ENCODE measurements at places on chromosomes 3 and 15. TPM values are rescaled to one million over a fixed set of nuclear protein-coding genes. Genes with fewer than 3 reads are reported as not detected.
A peak's percentile ranks its signal among the peaks of the same experiment; 100 is the strongest.

- DNase-seq: no peak
Measured at GRCh38 chr3:112508261-112508660, 9.0 kb upstream of the BTLA start.

GRCh38 chr3:41521010-41521655 lies 321.8 kb downstream of the CTNNB1 start:
- DNase-seq: no peak

The SAMD7 gene
- total RNA-seq: not detected

The INAFM2 gene
- total RNA-seq: 14.7 TPM

DNA sequence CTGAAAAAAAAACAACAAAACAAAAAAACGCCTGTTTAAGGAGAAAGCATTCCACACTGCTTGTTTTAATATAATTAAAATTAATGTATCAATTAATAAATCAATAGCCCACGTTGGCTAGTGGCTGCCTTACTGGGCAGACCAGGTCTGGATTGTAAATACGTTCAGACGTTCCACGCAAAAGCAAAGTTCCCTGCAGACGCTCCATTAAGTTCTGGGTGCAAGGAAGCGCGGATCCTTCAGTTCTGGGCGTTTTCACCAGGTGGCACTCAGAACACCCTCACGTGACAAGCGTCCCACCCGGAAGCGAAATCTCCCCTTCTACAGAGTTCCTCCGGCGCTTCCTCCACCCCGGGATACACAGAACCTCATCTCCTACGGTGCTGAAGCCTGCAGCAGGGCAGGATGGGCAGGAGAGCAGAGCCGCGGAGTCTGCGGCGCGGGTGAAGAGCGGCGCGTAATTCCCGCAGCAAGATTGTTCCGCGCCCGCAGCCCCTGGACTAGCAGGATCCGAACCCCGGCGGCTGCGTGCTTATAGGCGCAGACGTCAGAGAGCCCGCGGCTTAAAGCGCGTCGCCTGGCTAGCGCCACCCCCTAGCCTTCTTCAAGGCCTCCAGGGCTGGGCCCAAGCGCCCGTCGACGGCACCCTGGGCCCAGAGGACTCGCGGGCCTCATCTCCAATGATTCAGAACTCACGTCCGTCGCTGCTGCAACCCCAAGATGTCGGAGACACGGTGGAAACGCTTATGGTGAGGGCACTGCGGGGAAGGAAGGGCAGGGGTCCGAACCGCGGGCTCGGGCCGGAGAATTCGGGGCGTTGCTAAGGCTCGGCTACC lies at the start of gene SLC25A38:
TSS of gene SLC25A38 (plus strand) at position 326 of the 836 bp plus-strand sequence. CDS start at position 681, 355 bp downstream.
- DNase-seq: peak; percentile 82

GRCh38 chr3:191138937-191139336 lies 60.1 kb upstream of the OSTN start:
- DNase-seq: no peak

DNA sequence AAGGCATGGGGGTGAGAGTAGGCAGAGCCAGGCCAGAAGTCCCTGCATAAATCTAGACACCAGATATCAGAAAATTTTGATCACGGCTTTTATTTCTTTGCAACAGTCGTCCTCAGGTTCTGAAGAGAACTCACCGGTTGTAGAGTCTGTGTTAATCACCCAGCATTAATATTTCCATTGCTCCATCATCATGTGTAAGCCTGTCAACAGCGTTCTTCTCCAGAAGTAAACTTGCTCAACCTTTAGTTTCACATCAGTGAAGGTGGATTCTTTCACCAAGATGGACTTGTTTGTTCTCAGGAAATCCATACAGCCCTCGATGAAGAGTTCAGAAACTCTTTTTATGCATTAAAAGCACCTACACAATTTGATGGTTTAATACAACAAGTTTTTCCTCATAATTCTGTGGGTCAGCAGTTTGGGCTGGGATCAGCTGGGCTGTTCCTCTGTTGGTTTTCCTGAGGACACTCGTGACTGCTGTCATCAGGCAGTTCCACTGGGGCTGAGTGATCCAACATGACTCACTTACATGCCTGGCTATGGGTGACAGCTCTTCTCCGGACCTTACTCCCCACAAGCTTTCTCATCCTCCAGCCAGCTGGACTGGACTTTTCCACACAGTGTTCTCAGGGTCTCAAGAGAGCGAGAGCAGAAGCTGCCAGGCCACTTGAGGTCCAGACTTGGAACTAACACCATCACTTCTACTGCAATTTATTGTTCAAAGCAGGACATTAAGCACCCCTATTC lies 303.4 kb downstream of the ZNF621 start:
- DNase-seq: no peak

DNA sequence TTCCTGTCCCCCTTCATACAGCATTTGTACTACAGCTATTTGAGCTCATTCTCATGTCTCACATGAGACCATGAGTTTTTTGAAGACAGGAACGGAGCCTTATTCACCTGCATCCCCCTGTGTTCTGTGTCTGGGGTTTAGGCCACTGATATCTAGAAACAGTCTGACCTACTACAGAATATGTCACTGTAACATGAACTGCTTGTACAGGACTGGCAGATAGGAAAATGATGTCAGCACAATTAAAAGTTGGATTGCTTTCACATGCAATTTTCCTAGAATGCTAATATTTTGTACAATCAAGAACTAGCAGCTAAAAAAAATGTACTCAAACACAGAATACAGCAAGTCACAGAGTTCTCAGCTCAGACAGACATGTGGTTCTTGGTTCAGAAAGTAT lies 90.8 kb upstream of the FGF12 start:
- no peak for DNase-seq

The CP gene
- total RNA-seq: not detected

The LRRN1 gene
- 7.7 TPM for total RNA-seq

The SERP1 gene
- 186 TPM for total RNA-seq

- peak; percentile 41 for DNase-seq
Measured at GRCh38 chr15:40906991-40907802, 12.9 kb downstream of the VPS18 start.

The SH3GL3 gene
- not detected for total RNA-seq

- no peak for DNase-seq
Measured at GRCh38 chr3:36942638-36943248, 2.1 kb downstream of the TRANK1 start.

GRCh38 chr3:122497425-122497824 lies 17.3 kb downstream of the KPNA1 start:
- DNase-seq: peak; percentile 93

- DNase-seq: no peak
Measured at GRCh38 chr3:136992115-136992514, 34.3 kb downstream of the IL20RB start.

The TCAIM gene
- 27.6 TPM for total RNA-seq

The TRNT1 gene
- 30.3 TPM for total RNA-seq

The PIK3CA gene
- 18.9 TPM for total RNA-seq

DNA sequence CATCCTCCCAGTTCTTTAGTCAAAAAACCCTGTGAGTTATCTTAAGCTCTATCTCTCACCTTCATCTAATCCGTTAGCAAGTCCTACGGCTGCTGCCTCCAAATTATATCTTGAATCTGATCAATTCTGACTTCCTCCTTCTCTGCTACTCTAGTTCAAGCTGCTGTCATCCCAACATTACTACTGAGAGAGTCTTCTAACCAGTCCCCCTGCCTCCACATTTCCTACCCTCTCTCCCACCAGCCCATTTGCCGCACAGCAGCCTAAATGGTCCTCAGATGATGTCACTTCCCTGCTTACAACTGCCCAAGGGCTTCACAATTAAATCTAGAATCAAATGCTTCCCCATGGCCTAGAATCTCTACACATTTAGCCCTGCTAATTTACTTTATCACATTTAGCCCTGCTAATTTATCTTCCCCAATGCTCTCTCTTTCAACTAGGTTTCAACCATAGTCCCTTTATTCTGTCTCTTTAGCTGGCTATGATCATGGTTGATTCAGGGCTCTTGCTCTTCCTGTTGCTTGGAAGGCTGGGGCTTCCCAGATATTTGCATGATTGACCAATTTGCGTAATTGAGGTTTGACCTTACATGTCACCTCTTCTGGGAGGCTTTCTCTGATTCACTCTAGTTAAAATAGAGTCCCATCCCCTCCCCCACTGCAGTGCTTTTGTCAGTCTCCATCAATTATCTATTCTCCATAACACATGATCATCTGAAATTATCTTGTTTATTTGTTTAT lies 11.0 kb upstream of the ARL14 start:
- DNase-seq: peak; percentile 42

DNA sequence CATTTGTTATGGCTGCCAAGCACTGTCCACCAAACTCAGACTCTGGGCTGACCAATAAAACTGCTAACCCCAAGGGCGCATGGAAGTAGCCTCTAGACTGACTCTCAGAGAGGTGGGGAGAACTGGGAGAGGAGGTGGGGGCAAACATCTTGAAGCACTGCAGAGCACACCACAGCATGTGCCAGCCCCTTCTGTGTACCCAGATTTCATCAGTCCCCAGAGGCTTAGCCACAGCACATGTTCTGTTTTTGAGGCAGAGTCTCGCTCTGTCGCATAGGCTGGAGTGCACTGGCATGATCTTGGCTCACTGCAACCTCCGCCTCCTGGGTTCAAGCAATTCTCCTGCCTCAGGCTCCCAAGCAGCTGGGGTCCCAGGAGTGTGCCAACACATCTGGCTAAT lies 119.5 kb upstream of the SPATA12 start:
- DNase-seq: no peak

DNA sequence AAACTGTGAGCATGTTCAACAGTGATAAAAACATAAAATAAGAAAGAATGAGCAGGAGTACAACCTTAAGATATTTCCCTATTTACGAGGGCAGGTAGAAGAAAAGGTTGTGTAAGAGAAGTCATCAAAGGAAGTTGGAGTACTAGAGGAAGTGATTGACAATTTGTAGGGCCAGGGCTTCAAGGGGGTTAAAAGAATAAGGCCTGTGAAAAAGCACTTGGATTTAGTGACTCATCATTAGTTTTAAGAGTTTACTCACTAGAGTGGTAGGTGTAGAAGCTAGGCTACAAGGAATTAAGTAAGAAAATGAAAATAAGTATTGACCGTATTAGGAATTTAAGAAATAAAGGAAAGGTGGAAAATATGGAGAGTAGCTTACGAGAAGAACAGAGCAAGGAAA lies 23.6 kb downstream of the KCNMB3 start:
- peak; percentile 26 for DNase-seq

DNA sequence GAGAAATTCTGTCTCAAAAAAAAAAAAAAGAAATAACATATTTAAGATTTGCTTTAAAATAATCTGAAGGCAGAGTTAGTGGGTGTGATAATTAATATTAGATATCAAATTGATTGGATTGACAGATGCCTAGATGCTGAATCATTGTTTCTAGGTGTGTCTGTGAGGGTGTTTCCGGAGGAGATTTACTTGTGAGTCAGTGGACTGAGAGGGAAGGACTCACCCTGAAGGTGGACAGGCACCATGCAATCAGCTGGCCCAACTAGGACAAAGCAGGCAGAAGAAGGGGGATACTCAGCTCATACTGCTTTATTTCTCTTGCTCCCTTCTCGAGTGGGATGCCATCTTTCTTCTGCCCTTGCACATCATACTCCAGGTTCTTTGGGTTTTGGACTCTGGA lies 16.7 kb upstream of the RPL24 start:
- DNase-seq: peak; percentile 69

GRCh38 chr3:46400000-46400734 lies 6.7 kb downstream of the CCR5AS start:
- peak; percentile 90 for DNase-seq

DNA sequence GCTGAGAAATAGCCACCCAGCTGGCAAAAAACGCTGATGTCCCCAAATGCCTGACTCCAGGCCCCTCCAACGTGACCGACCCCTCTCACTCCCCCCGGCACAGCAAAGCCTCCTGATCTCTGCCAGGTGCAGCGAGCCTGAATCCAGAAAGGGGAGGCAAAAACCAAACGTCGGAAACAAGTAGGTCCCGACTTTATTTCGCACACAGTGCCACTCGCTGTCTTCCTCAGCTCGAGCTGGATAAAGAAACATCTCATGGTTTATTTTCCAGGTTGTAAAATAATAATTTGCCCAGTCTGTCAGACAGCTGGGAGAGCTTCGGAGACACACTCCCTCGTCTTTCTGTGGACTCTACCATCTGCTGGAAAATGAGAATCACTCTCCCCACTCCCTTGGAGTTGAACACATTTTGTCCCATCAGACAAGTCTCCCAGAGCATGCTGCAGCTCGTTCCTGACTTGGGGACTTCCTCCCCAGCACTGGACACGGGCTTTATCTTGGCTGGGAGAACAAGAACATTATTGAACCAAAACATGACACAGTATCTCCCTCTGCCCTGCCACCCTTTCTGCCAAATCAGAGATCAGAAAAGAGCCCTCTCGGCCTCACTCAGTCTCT lies 142.8 kb downstream of the NUP210 start:
- DNase-seq: no peak

DNA sequence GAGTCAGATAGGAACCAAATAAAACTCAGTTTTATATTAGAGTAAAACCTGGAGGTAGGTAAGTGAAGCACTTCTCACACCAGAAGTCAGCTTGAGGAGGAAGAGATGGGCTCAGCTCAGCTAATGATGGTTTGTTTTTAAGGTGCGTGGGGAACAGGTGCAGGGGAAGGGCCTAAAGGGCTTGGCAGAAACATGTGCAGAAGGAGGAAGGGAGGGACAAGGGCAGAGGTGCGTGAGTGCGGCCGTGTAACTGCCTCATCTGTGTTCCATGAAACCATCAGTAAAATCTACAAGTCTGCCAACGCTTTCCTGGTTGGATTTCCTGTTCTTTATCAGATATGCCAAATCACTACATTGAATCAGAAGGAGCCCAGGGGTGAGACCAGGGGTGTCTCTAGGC lies 19.9 kb downstream of the FYCO1 start:
- no peak for DNase-seq

- no peak for DNase-seq
Measured at GRCh38 chr15:80556694-80557367, 138.3 kb upstream of the ABHD17C start.

GRCh38 chr3:193556841-193557240 lies 2.1 kb upstream of the ATP13A4 start:
- no peak for DNase-seq

The COL8A1 gene
- 26.9 TPM for total RNA-seq

GRCh38 chr3:11072631-11073030 lies 80.1 kb downstream of the SLC6A1 start:
- DNase-seq: no peak

The AHSG gene
- total RNA-seq: not detected

DNA sequence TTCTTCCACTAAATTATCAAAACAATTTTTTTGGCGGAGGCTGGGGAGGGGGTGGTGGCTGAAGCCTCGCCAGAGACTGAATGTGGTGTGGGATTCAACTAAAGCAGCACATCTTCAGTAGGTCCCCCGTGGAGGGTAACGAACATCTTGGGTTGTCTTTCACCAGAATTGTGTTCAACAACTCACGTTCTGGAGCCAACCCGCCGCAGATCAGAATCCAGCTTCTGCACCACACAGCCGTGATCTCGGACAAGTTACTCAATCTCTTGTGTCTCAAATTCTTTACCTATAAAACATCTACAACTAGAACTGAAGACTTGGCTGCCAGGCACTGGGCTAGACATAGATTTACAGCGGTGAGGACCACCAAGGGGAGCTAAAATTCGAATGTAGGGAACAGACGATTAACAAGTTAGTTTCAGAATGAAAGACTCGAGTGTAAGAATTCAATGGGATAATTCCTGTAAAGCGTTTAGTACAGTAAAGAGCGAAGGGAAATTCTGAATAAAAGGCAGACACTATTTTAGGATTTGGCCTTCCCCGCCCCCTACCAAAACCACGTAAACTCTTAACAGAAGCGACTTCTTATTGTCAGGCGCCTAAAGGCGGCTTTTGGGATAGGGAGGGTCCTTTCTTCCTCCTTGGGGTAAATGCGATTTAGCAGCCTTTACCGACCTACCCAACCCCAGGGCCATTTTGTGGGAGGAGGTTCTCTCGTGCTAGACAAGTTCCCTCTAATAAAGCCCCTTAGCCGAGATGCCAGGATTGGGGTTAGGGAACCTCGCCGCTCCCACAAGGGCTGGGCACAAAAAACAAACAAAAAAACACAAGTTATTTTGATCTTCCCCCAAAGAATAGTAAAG lies 697 bp upstream of the RAB5A start:
- no peak for DNase-seq
